ENCODE measurements at places on chromosomes 6 and 20. TPM values are rescaled to one million over a fixed set of nuclear protein-coding genes. Genes with fewer than 3 reads are reported as not detected.

- DNase-seq: peak; percentile 9
Observed at GRCh38 chr6:159217595-159218275, 48.5 kb downstream of the FNDC1 start.

DNA sequence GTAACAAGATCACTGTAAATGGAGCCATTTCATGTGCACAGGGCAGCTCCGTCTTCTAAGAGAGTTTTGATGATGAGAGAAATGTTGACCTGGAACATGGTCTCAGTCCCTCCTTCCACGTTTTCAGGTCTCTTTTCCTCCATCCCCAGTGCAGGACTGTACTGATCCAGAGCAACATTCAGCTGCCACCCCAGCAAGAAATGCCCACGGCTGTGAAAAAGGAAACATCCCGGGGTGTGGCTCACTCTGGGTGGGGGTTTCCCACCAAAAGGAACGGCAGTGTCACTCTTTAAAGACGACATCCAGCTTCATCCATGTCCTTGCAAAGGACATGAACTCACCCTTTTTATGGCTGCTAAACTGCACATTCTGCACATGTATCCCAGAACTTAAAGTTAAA, 92.6 kb downstream of the ERMARD start:
- no peak for DNase-seq

GRCh38 chr20:35743693-35744491, 1.8 kb upstream of the RBM39 start:
- DNase-seq: peak; percentile 27

GRCh38 chr6:159985296-159985945, 16.5 kb downstream of the IGF2R start:
- DNase-seq: no peak

DNA sequence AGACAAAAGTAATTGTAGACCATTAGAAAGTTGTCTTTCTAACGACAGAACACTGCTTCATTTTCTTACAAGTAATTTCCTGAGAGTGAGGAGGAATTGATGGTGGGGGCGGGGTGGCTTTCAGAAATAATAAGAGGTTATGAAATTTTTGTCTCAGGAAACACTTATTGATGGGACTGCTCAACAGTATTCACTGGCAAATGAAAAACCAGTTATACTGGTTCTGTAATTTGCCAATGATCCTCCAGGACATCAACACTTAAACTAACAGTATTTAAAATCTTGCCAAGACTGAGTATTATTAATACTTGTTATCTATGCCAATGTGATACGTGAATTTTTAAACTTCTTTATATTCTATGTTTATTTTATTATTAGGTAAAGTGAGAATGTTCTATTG, 41.8 kb upstream of the FUT9 start:
- DNase-seq: no peak

GRCh38 chr6:123533862-123534648, 102.7 kb downstream of the TRDN start:
- no peak for DNase-seq

- DNase-seq: no peak
Observed at GRCh38 chr6:28200020-28200419, 25.1 kb upstream of the ZSCAN9 start.

- DNase-seq: no peak
Observed at GRCh38 chr6:76984572-76984971, 478.7 kb downstream of the HTR1B start.

DNA sequence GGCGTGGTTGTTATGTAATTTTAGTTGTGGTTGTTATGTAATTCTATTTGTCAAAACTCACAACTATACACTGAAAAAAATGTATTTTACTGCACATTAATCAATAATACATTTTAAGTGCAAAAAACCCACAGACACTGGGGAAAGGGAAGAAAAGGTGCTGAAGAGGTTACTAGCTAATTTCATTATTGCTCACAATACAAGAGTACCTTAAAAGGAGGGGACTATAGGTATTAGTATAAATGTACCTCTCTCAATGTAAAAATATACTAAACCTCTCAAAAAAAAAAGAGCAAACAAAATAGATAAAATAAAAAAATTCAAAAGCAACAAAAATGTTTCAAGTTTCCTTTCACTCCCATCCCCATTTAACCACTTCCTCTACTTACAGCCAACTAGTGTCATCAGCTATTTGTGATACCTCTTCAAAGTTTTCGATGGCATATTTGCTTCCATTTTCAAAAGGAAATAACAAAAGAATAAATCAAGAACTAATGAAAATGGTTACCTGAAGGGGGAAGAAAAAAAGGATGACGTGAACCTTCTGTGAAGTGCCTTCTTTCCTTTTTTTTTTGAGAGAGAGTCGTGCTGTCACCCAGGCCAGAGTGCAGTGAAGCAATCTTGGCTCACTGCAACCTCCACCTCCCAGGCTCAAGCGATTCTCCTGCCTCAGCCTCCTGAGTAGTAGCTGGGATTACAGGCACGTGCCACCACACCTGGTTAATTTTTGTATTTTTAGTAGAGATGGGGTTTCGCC, 30.2 kb downstream of the RANBP9 start:
- DNase-seq: no peak

- DNase-seq: no peak
Observed at GRCh38 chr20:47927385-47927851, 142.1 kb upstream of the SULF2 start.

- peak; percentile 74 for DNase-seq
Observed at GRCh38 chr6:52984247-52984646, 10.8 kb downstream of the GSTA4 start.

GRCh38 chr6:122130026-122130348, 269.5 kb upstream of the HSF2 start:
- peak; percentile 6 for DNase-seq

DNA sequence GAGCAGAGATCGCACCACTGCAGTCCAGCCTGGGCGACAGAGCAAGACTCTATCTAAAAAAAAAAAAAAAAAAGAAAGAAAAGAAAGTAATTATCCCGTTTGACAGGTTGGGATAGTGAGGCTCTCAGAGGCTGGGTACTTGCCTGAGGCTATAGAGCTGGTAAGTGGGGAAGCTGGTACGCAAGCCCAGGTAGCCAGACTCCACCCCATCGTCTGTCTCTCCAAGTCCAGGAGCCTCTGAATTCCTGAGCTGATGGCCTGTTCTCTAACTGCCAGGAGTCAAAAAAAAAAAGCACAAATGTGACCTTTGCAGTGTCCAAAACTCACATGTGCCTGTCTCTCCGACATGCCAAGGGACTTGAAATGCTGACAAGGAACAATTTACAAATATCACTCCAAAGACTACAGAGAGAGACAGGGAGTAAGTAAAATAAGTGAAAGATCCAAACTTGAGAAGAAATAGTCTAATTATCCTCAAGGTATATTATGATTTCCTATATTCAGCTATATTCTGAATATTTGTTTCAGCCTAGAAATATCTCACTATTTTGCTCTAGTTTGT, 109.1 kb upstream of the SCAF8 start:
- no peak for DNase-seq

DNA sequence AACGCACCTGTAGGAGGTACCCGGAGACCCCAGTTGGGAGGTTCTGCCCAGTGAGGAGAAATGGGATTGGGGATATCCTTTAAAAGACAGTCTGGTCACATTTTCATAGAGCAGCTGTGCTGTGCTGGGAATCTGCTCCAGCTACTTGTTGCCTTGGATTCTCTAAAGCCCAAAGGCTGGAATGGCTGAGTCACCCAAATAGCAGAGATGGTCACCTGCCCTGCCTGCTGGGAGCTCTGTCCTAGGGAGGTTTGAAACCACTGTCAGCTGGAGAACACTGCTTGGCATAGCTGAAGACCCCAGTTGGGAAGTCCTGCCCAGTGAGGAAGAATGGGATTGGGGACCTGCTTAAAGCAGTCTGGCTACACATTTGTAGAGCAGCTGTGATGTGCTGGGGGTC, 34.8 kb upstream of the TFB1M start:
- peak; percentile 68 for DNase-seq

GRCh38 chr6:21844120-21844917, 250.8 kb downstream of the SOX4 start:
- DNase-seq: no peak

DNA sequence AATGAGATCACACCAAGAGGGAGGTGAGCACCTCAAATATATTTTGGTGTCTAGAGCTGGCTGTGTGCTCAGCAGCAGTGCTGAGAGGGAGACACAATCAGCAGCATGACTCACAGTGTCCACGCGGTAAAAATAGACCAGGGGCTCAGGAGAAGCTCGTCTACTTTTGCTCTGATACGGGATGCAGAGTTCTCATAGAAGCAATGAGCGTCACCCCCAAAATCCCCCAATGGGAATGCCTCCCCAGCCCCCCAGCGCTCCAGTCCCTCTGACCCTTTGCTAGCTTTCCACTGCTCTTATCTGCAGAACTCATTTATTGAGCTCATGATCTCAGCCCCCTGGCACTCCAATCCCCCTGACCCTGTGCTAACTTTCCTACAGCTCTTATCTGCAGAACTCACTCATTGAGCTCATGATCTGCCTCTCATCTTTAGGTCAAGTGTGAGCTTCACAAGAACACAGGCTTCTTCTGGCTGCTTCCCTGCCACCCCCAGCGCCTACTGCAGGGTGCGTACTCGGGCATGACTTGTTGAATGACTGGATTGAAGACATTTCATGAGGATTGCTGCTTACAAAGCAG, 34.0 kb downstream of the SYNDIG1 start:
- DNase-seq: peak; percentile 3

GRCh38 chr20:49123982-49124381, 64.2 kb downstream of the STAU1 start:
- DNase-seq: no peak

DNA sequence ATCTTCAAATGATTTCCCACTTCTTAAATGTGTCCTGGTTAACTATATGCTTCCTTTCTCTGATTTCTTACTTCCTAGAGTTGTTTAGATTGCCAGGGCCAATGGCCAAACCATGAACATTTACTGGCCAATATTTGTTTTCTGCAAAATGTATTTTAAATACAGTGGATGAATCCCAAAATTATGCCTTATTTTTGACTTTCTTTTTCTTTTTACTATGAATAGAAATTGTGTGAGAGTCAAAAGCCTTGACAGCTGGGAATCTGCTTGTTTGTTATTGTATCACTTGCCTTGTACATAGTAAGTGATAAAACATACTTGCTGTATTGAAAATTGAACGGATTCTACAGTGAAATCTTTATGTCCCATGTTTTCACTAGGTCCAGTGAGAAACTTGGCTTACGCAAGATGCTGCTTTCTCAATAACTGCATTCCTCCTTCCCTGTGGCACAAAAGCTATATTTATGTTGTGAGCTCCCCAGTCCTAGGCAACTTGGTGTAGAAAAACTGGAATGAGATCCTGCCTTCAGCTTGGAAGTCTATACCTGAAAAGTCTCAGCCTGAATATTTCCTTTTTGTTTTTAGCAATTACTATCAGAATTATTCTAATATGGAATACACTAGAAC, 295.2 kb downstream of the EPHA7 start:
- DNase-seq: peak; percentile 10

GRCh38 chr6:39339868-39340550, 17.5 kb upstream of the KCNK16 start:
- DNase-seq: no peak

DNA sequence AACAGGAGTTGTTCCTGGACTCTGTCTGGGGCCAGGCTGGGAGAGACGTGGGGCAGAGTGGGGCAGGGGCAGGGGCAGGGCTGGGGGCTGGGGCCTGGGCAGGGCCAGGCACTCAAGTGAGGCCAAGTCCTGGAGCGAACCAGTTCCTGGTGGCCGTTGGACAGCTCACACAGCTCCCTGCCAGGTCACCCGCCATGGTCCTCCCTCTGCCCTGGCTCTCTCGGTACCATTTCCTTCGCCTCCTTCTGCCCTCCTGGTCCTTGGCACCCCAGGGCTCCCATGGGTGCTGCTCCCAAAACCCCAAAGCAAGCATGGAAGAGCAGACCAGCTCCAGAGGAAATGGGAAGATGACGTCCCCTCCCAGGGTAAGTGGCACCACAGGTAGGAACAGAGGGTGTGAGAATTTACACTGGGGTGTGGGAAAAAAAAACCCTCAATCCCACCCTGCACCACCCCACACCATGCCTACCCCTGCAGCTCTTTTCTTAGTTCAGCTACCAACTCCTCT, at the start of gene MCCD1:
Gene MCCD1, plus strand, starts transcription at position 142 of the 508 bp plus-strand sequence. Its CDS starts 53 bp downstream, at position 195.
- DNase-seq: no peak

- no peak for DNase-seq
Observed at GRCh38 chr6:33168639-33169038, 23.6 kb downstream of the COL11A2 start.

GRCh38 chr20:47605673-47606413, 104.2 kb downstream of the NCOA3 start:
- DNase-seq: no peak

- DNase-seq: no peak
Observed at GRCh38 chr6:91098006-91098405, 511.1 kb upstream of the MAP3K7 start.

GRCh38 chr20:49660912-49661311, 52.8 kb downstream of the B4GALT5 start:
- DNase-seq: no peak

DNA sequence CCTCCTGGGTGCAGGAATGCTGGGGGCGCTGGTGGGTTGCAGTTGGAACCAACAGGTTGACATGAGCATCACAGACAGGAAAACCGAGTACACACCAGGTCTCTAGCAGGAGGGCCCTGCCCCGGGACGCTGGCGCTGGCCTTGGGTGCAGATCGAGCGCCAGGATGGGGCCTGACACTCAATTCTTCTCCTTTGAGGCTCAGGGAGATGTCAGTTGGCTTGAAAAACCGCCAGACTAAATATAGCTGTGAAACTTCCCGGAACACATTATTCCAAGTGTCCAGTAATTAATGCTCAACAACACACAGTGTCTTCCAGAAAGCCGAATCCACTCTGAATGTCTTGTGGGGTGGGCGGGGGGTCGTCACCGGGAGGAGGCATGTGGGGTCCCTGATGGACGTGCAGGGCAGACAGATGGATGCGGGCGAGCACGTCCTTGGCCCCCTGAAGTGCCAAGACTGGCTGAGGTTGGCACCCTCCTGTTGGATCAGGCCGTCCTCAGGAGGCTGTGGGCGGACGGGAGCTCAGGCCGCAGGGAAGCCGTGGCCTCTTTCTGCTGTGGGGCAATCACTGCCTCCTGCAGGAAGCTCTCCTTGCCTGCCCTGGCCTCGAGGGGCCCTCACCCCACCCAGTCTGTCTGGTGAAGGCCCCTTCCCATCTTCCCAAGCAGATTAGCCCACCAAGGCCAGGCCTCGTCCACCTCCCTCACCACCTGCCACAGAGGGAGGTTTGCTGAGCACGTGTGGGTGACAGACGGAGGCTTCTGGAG, 19.4 kb upstream of the GATA5 start:
- no peak for DNase-seq

Gene LTB
- total RNA-seq: 0.40 TPM

Gene TFEB
- total RNA-seq: 6.4 TPM

Gene SLC52A3
- total RNA-seq: not detected

Gene TBC1D32
- total RNA-seq: 8.4 TPM

Gene MDFI
- not detected for total RNA-seq

Gene CYP39A1
- total RNA-seq: 0.24 TPM

Gene FNDC11
- 0.75 TPM for total RNA-seq

Gene SIRPB1
- total RNA-seq: 0.19 TPM

Gene EYS
- total RNA-seq: not detected

Gene HUS1B
- 0.36 TPM for total RNA-seq

Gene PKIG
- total RNA-seq: 46.8 TPM

Gene PTK6
- total RNA-seq: 5.2 TPM

Gene MICAL1
- total RNA-seq: 170 TPM

Gene LHFPL5
- total RNA-seq: not detected

Gene GHRH
- total RNA-seq: not detected

Gene RPP21
- total RNA-seq: 24.6 TPM

Gene SLC44A4
- 0.16 TPM for total RNA-seq

Gene CST1
- total RNA-seq: not detected

Data from myocyte (in vitro differentiated cells).